Thoracic aorta (tissue), 2 donors: ENCODE measurements at places on chromosomes 5 and 9. TPM values are rescaled to one million over a fixed set of nuclear protein-coding genes. Genes with fewer than 3 reads are reported as not detected.
A peak's percentile ranks its signal among the peaks of the same experiment; 100 is the strongest.

The CPLANE1 gene
- 44.0 TPM for total RNA-seq

GRCh38 chr9:20227166-20227874, 395.0 kb downstream of the MLLT3 start:
- H3K4me3 ChIP-seq = no peak overlapping the region
- no peak for DNase-seq
- H3K36me3 ChIP-seq = no peaks in the 10 kb centered on the region
- H3K27ac ChIP-seq = no peak overlapping the region
- H3K4me1 ChIP-seq = no peaks in the 10 kb centered on the region

DNA sequence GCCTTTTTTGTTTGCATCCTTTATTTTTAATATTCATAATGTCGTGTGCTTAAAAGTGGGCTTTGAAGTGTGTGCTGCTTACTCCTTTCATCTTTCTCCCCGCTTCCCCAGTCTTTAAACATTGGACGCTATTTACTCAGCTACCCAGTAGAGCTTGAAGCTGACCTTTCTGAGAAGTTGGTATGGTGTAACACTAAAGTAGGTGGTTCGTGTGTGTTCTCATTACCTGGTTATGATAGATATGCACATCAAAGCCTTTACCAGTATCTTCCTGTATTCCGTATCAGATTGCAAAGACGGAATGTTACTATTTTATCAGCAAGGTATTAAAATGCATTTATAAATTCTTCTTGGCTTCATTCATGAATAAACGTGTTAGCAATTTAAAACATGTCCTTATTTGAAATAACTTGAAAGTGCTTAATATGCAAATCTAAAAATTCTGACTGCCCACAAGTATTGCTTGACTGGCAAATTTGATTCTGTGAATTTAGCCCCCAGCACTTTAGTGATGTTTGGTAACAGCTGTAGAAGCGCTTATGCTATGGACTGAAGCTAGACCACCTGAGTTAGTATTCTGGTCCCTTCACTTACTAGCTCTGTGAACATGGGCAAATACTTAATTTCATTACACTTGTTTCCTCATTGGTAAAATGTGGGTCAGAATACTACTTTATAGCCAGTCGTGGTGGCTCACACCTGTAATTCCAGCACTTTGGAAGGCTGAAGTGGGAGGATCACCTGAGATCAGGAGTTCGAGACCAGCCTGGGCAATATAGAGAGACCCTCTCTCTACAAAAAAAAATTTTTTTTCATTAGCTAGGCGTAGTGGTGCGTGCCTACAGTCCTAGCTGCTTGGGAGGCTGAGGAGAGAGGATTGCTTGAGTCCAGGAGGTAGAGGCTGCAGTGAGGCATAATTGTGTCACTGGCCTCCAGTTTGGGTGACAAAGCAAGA, 1.7 kb downstream of the RRAGA start:
- peak overlapping the region; percentile 92 for H3K4me3 ChIP-seq
- no peaks in the 10 kb centered on the region for H3K27me3 ChIP-seq
- DNase-seq = no peak
- H3K36me3 ChIP-seq = no peaks in the 10 kb centered on the region

DNA sequence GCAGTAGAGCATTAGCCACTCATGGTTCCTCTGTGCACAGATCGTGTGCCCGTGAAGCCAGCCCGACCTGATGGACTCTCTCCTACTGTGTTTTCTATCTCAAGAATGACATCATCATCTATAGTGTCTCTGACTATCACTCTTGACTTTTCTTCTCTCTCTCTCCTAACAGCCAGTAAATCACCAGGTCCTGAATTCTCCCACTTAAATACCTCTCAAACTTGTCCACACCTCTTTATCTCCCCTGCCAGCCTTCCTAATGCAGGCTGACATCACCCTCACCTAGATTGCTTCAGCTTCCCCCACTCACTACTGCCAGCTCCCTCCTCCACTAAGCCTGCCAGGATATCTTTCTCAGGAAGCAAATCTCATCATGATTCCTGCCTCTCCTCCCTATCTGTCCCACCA, 90.6 kb upstream of the MIER3 start:
- no peaks in the 10 kb centered on the region for H3K27me3 ChIP-seq
- H3K4me3 ChIP-seq = no peak overlapping the region
- no peak for DNase-seq
- no peaks in the 10 kb centered on the region for H3K36me3 ChIP-seq

GRCh38 chr5:149904293-149904886, 40.2 kb downstream of the PDE6A start:
- no peak for DNase-seq
- no peaks in the 10 kb centered on the region for H3K4me1 ChIP-seq
- no peaks in the 10 kb centered on the region for H3K27me3 ChIP-seq
- no peak overlapping the region for H3K4me3 ChIP-seq

- H3K4me3 ChIP-seq = no peak overlapping the region
- H3K36me3 ChIP-seq = no peaks in the 10 kb centered on the region
- H3K27me3 ChIP-seq = no peaks in the 10 kb centered on the region
- no peaks in the 10 kb centered on the region for H3K4me1 ChIP-seq
Measured at GRCh38 chr9:89533411-89534095, 35.6 kb upstream of the SEMA4D start.

DNA sequence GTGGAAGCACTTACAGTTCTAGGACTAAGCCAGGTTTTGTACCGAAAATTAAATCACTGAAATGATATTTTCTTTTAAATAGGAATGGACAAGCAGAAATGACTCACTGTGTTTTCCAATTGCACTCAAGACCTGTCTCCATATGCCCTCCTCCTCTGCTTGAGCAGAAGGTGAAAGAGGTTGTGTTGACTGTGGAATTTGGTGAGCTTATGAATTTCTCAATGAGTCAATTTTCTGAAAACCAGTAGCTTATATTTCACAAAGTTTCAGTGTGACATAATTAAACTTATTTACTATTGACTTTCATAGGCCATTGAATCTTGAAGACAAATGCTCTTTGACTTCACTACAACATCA, 249.9 kb downstream of the NPR3 start:
- no peak overlapping the region for H3K4me3 ChIP-seq
- H3K4me1 ChIP-seq = no peaks in the 10 kb centered on the region
- no peak overlapping the region for H3K27ac ChIP-seq
- H3K36me3 ChIP-seq = no peaks in the 10 kb centered on the region

DNA sequence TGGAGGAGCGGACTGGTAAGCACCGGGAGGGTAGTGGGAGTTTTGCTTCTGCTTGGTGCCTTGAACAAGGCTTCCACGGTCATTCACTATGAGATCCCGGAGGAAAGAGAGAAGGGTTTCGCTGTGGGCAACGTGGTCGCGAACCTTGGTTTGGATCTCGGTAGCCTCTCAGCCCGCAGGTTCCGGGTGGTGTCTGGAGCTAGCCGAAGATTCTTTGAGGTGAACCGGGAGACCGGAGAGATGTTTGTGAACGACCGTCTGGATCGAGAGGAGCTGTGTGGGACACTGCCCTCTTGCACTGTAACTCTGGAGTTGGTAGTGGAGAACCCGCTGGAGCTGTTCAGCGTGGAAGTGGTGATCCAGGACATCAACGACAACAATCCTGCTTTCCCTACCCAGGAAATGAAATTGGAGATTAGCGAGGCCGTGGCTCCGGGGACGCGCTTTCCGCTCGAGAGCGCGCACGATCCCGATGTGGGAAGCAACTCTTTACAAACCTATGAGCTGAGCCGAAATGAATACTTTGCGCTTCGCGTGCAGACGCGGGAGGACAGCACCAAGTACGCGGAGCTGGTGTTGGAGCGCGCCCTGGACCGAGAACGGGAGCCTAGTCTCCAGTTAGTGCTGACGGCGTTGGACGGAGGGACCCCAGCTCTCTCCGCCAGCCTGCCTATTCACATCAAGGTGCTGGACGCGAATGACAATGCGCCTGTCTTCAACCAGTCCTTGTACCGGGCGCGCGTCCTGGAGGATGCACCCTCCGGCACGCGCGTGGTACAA, 556 bp downstream of the PCDHGC3 start:
- H3K27me3 ChIP-seq = no peaks in the 10 kb centered on the region
- no peaks in the 10 kb centered on the region for H3K36me3 ChIP-seq

The PCDHGA6 gene
- 12.0 TPM for total RNA-seq

- H3K36me3 ChIP-seq = no peaks in the 10 kb centered on the region
- no peak overlapping the region for H3K27ac ChIP-seq
- H3K4me1 ChIP-seq = no peaks in the 10 kb centered on the region
Measured at GRCh38 chr5:74041913-74042312, 415.9 kb downstream of the ARHGEF28 start.
